ENCODE measurements at places on chromosomes 4 and X.

- no peak for DNase-seq
Measured at GRCh38 chrX:51931566-51932150, 38.2 kb downstream of the MAGED1 start.

- no peak for DNase-seq
Measured at GRCh38 chr4:173420324-173420752, 21.4 kb upstream of the SCRG1 start.

GRCh38 chrX:19814240-19814639 lies 73.2 kb downstream of the SH3KBP1 start:
- DNase-seq: no peak

DNA sequence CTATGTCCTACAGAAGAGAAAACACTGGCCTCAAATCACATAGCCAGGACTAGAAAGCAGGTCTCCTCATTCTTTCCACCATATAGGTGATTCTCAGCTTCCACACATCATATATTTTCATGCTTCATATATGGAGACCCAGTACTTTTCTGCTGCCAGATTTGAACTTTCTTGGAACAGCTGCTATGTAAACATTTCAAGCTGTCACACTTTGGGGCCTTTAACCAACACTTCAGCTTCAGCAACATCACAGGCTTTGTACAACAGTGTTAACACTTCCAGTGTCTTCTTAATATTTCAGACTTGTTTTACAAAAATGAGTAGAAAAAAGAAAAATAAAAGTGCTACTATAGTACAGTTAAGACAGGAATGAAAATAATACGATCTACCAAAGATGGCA lies 12.6 kb downstream of the SH3RF1 start:
- DNase-seq: no peak

GRCh38 chrX:12974305-12974795 lies 560 bp upstream of the TMSB4X start:
- peak; percentile 56 for DNase-seq

DNA sequence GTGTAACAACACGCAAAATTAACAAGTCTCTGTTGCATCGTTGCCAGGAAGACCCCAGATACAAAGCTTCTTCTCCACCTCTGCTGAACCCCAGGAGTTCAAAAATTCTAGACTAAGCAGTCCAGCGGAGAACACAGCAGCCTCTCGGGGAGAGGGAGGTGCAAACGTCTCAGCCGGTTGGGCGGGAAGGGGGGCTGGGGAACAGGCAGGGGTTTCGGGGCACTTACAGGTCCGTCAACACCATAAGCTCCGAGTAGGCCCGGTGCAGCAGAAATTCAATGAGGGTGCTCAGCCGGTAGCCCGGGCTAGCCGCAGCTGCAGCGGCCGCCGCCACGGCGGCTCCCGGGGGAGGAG lies 394 bp downstream of the MED14 start:
- no peak for DNase-seq

DNA sequence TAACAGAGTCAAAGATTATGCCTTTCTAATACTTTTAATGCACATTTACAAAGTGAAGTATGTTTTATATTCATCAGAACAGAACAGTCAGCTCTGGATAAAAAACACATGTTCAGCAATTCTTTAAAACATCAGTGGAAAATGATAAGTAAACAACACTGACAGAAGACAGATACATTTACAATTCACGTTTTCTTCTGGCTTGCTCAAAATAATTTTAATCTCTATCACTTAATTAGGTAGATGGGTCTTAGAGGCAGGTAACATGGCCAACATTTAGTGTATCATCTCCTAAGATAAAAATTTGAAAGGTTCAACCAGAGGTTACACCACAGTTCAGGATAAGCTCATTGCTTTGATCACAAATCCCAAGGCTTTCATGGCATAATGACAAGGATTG lies 156.8 kb upstream of the MAB21L2 start:
- DNase-seq: no peak

All from activated CD8-positive, alpha-beta memory T cell treated with anti-CD3 and anti-CD28 coated beads, Interleukin-2, amount 50 U/mL, for 4 hours (primary cell).